IMR-90 (cell line): ENCODE measurements at places on chromosomes 5 and 9. TPM values are rescaled to one million over a fixed set of nuclear protein-coding genes. Genes with fewer than 3 reads are reported as not detected.

Gene IL9
- not detected in 2 replicates for total RNA-seq

Gene TSTD2
- 16.3 and 18.3 TPM in 2 replicates for total RNA-seq

Gene CD180
- total RNA-seq = not detected in 2 replicates

Gene TLX3
- not detected in 2 replicates for total RNA-seq

Gene SSNA1
- 55.7 and 63.9 TPM in 2 replicates for total RNA-seq
